ENCODE measurements at places on chromosomes 2 and 18. TPM values are rescaled to one million over a fixed set of nuclear protein-coding genes. Genes with fewer than 3 reads are reported as not detected.

Gene CEBPZOS
- total RNA-seq = 28.1 TPM

Gene LYPD6
- 1.2 TPM for total RNA-seq

Gene ACMSD
- total RNA-seq = not detected

DNA sequence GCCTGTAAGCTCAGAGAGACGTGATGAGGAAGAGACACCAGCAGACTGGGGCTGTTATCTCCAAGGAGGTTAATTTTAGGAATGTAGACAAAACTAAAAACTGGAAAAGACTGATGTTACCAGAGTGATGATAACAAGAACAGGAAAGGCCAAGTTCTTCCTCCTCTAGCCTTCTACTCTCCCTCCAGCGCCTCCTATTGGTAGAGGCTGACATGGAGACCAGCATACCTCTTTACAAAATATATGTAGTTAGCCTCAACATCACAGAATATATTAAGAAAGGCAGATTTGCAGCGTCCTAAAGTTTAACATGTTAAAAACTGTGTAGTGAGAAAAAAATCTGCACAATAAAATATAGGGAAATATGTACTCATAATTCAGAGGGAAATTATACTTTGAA lies 66.0 kb downstream of the TCF4 start:
- H3K36me3 ChIP-seq = no peaks in the 10 kb centered on the region
- peaks cover 4% of the 10 kb centered on the region for H3K4me1 ChIP-seq
- H3K27ac ChIP-seq = no peak overlapping the region
- H3K4me3 ChIP-seq = no peak overlapping the region

DNA sequence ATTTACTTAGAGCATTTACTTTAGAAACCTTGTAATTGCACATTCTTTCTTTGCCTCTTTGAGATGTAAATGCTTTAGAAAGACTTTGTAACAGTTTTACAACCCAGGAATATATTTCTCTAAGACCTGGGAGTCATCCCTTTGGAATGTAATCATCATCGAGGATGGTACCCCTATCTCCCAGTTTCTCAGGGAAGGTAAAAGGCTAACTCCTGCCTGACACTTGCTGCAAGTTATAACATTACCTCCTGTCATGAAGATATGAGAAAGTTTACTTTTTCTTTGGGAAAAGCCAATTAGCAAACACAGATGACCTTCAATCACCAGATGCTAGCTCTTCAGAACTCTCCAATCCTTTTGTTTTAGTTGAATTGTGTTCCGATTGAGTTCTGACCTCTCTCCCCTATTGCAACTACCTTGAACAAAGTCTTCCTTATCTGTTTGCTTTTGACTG lies 420.3 kb upstream of the FSIP2 start:
- no peak for DNase-seq
- H3K27me3 ChIP-seq = no peaks in the 10 kb centered on the region

Gene DES
- 19,781 TPM for total RNA-seq

DNA sequence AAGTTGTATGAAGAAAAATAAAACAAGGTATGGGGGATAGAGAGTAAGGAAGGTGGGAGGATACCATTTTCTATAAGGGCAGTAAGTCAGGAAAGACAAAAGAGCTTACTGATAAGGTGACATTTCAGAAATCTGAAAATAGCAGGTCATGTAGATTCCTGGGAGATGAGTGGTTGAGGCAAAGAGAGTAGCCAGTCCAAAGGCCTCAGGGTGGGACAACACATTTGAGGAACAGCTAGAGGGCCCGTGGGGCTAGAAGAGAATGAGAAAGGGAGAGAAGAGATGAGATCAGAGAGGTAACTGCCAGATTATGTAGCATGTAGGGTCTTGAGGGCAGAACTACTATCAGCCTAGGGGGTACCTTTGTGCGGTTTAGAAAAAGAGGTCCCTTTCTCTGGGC lies 2.9 kb downstream of the CLHC1 start:
- H3K4me3 ChIP-seq = no peak overlapping the region
- DNase-seq = no peak
- H3K27me3 ChIP-seq = no peaks in the 10 kb centered on the region
- peaks cover 24% of the 10 kb centered on the region for H3K4me1 ChIP-seq

Gene CD8A
- 5.5 TPM for total RNA-seq

- H3K4me1 ChIP-seq = peaks cover 16% of the 10 kb centered on the region
- H3K4me3 ChIP-seq = no peak overlapping the region
- no peaks in the 10 kb centered on the region for H3K36me3 ChIP-seq
- H3K27me3 ChIP-seq = no peaks in the 10 kb centered on the region
Measured at GRCh38 chr18:11096839-11097750, 52.3 kb downstream of the PIEZO2 start.

DNA sequence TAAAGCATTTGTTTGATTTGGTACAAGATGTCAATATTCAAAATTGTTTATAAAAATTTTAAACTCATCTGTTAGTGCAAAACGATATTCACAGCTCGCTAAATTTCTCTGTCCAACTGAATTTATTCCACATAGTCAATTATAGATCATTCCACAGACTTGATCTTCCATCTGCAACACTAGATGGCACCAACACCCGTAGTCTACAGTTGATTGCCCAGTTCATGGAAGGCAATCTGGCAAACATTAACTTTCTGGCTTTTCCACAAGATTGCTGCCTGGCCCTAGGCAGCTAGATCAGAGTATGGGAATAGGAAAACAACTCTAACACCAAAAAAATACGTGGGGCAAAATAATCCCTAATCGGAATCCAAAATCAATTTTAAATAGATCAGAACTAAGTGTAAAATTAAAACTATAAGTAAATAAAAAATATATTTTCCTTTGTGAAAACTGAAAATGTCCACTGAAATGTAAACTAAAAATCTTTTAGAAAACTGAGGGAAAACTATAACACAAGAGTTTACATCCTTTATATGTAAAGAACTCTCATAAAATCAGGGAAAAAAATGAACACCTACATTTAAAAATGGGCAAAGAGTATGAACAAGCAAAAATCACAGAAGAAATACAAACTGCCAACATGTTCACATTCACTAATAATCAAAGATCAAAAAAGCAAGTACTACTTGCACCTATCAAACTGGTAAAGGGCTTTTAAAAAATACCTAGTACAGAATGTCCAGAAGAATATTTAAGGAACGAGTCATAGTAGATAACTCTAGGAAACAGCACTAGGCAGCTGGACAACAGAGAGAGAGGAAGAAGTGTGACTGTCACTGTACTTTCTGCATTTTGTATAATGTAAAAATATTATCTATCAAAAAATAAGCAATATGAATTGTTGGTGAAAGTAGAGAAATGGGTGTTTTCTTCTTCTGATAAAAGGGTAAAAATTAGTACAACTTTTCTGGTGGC lies 35.0 kb downstream of the RTN4 start:
- no peak overlapping the region for H3K27ac ChIP-seq
- no peaks in the 10 kb centered on the region for H3K36me3 ChIP-seq
- H3K4me1 ChIP-seq = peaks cover 78% of the 10 kb centered on the region
- no peak overlapping the region for H3K4me3 ChIP-seq
- no peak for DNase-seq
- no peaks in the 10 kb centered on the region for H3K27me3 ChIP-seq

GRCh38 chr2:74441690-74442482 lies at the start of gene RTKN:
RTKN (minus strand) TSS chr2:74441937; CDS start chr2:74441816, 121 bp downstream.
- no peaks in the 10 kb centered on the region for H3K36me3 ChIP-seq
- H3K27ac ChIP-seq = peak within 1 kb of the TSS; percentile 80
- H3K27me3 ChIP-seq = no peaks in the 10 kb centered on the region
- DNase-seq = no peak
- H3K4me3 ChIP-seq = peak within 1 kb of the TSS; percentile 63

Gene SLC9A4
- total RNA-seq = not detected

DNA sequence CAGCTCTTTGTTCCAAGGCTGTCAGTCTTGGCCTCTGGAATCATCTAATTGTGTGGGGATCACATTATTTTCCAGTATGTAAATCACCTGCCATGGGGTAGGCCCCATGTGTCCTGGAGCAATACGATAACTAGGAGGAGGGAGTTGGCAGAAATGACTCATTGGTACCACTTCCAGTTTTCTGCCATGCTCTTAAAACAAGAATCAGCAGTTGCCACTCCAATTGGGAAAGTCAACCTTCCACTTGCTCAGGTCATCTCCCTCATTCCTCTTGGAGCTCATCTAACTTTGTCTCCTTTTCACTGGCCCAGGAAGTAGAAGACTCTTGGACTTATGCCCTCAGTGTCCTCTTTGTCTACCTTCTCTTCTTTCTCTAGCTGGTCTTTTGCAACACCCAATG lies 487.0 kb downstream of the SLC4A3 start:
- no peaks in the 10 kb centered on the region for H3K27me3 ChIP-seq
- H3K4me3 ChIP-seq = no peak overlapping the region
- H3K36me3 ChIP-seq = no peaks in the 10 kb centered on the region
- no peak for DNase-seq
- H3K4me1 ChIP-seq = no peaks in the 10 kb centered on the region

Gene SPEG
- total RNA-seq = 219 TPM

DNA sequence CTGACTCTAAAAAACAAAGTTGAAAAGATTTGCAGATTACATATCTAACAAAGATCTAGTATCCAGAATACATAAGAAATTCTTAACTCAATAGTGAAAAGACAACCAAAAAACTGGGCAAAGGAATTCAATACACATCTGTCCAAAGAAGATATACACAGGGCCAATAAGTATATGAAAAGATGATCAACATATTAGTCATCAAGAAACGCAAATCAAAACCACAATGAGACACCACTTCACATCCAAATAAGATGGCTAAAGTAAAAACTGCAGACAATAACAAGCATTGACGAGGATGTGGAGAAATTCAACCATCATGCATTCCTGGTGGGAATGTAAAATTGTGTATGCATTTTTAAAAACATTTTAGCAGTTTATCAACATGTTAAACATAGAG lies 256.0 kb downstream of the EIPR1 start:
- no peak for DNase-seq
- no peaks in the 10 kb centered on the region for H3K4me1 ChIP-seq
- no peaks in the 10 kb centered on the region for H3K36me3 ChIP-seq
- H3K27ac ChIP-seq = no peak overlapping the region
- H3K4me3 ChIP-seq = no peak overlapping the region

GRCh38 chr2:183242937-183243336 lies 118.7 kb downstream of the NUP35 start:
- no peaks in the 10 kb centered on the region for H3K27me3 ChIP-seq
- H3K4me1 ChIP-seq = no peaks in the 10 kb centered on the region
- no peak overlapping the region for H3K27ac ChIP-seq
- DNase-seq = no peak

Gene KATNAL2
- total RNA-seq = 3.9 TPM

Gene SPC25
- total RNA-seq = not detected

DNA sequence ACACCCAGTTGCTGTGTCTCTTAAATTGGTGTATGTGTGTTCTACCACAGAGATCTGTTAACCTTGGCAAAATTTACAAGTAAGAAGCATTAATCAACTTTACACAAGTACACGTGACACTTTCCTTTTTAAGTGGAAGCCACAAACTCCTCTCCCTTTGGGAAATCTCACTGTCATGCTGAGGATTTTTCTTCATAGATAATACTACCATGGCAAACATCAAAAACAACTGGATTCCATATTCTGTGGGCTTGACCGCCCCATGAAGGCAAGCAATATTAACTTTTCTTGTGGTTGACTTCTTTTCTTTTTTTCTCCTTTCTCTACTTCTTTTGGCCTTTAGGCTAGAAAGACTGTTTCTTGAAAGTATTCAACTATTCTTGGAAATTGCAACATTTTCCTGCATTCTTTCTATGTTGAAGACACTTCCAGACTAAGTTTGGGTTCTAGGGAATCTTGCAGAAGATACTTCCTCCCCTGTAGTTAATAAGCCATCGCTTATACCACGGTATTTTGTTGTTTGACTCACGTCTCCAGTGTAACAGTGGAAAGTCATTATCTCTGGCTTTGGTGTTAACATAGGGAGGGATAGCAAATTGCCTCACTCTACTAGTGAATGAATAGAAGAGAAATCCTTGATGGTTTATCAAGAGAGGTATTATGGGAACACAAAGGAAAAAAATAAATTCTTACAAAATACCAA lies 79.5 kb downstream of the SLC8A1 start:
- DNase-seq = no peak
- peak overlapping the region; percentile 74 for H3K27ac ChIP-seq
- no peak overlapping the region for H3K4me3 ChIP-seq
- H3K4me1 ChIP-seq = peaks cover 43% of the 10 kb centered on the region
- H3K36me3 ChIP-seq = no peaks in the 10 kb centered on the region
- no peaks in the 10 kb centered on the region for H3K27me3 ChIP-seq

DNA sequence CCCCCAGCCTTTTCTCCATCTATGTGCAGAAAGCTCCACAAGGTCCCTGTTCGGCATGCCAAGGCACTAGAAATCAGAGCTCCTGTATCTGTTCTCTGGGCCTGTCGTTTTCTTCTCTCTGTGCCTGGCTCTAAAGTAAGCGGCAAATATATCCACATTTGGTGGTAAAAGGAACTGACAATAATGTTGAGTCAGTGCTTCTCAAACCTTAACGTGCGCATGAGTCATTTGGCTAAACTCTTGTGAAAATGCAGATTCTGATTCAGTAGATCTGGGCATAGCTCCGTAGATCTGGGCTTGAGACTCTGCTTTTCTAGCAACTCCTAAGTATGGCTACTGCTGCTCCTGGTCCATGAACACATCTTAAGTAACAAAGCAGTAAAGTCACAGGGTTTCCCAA lies 16.5 kb upstream of the ACSL3 start:
- no peaks in the 10 kb centered on the region for H3K4me1 ChIP-seq
- no peaks in the 10 kb centered on the region for H3K27me3 ChIP-seq
- H3K27ac ChIP-seq = peak overlapping the region; percentile 44
- DNase-seq = no peak
- no peak overlapping the region for H3K4me3 ChIP-seq

DNA sequence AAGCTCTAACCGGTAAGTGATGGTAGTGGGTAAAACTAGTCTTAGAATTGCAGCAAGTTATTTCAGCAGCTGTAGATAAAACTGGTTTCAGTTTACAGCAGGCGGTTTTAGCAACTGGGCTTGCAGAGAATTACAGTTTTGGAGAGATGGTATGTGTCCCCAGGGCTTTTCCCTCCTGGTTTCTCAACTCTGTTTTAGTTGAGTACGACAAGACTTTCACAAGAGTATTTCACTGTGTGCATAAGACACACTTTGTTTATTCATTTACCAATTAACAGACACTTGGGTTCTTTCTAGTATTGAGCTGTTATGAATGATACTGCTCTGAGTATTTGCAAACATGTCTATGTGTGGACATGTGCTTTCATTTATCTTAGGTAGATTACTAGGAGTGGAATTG lies 65.6 kb upstream of the RFX8 start:
- no peak for DNase-seq
- H3K36me3 ChIP-seq = no peaks in the 10 kb centered on the region
- H3K4me3 ChIP-seq = no peak overlapping the region
- no peaks in the 10 kb centered on the region for H3K4me1 ChIP-seq
- no peak overlapping the region for H3K27ac ChIP-seq

DNA sequence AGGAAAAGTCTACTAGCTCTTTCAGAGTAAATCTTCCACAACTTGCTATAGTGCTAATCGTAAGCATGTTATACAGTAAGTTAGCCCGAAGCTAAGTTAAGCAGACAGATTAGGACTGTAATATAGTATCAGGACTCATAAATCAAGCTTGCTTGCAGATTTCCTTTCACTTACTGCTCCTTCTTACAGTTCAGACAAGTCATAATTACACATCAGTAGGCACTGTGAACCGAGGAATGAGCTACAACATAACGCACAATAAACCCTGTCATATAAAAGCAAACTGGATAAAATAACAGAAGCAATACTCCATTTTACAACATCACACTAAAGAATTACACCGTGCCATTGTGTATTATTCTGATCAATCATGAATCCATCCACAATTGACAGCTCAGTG lies 832.6 kb upstream of the ZEB2 start:
- H3K4me3 ChIP-seq = no peak overlapping the region
- H3K36me3 ChIP-seq = no peaks in the 10 kb centered on the region
- no peak for DNase-seq
- H3K27ac ChIP-seq = no peak overlapping the region

GRCh38 chr2:27427863-27428212 lies 593 bp upstream of the NRBP1 start:
- no peak for DNase-seq
- H3K27ac ChIP-seq = peak overlapping the region; percentile 99
- no peaks in the 10 kb centered on the region for H3K27me3 ChIP-seq
- peaks cover 35% of the 10 kb centered on the region for H3K4me1 ChIP-seq
- peaks cover 1% of the 10 kb centered on the region for H3K36me3 ChIP-seq

Measured in esophagus muscularis mucosa (tissue), 4 donors.